ENCODE measurements at places on chromosomes 3 and 15.

DNA sequence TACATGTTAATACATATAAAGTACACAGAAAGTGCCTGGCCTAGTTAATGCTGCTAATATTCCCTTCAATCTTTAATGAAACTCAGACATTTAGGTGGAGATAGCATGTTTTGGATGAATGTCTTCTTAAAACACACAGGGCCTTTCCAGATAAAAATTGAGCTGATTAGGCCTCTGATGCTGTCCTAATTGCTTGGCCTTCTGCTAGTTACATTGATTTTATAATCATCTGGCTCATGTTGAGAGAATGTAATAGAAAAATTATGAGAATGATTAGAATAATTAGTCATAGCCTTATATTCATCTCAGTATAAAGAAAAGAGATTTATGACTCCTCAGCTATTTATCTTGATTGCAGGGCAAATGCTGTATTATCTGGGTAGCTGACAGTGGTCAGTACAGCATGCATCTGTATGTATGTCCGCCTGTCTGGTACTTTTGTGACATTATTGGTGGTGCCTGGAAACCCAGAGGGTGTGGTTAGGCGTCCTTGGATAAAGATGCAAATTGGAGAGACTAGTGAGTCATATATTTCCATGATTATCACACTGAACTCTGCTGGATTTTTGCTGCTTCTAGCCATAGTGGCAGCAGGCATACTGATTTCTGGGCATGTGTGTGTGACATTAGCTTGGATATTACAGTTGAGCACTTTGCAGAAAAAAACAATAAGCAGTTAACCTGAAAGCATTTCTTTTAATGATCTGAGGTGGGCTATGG is 120.8 kb downstream of the FEZF2 start:
- DNase-seq, result no peak

DNA sequence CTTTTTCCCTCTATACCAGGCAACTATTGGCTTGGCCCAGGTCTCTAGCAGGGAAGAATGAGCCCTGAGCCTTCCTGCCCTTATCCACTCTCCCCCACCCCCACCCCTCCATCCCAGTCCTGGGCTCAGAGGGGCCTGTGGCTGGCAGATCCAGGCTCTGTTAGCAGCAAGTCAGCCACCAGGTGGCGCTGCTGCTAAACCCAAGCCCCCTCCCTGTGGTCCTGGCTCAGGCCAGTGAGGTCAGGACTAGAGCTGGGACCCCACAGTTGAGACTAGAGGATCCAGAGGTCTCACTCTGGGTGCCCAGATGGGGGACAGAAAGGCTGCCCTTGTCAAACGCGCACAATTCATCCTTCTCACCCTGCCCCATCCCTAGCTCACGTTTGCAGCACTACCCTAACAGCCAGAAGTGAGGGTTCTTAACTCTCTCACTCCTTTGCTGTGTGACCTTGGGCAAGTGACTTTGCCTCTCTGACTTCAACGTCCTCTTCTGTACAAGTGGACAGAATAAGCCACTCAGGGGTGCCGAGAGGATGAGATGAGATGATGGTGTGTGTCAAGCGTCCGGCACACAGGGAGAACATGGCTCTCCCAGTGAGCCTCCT is 46.8 kb upstream of the SLC6A1 start:
- DNase-seq, result peak; percentile 29

DNA sequence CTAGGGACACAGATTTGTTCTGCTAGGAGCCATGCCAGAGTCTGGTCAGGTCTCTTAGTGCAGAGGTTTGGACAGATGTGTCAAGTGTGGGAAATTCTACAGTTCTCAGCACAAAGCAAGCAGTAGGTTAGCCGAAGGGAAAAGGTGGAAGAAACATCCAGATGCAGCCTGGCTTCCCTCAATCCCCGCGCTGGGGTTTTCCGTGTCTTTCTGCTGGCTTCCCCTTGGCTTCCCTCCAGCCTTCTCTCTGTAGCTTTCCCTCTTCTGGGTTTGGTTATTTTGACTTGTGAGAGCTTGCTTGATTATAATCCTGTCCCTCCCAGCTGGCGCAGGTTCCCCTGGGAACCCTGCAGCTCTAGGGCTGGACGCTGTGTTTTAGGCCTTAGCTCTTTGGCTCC is 4.1 kb downstream of the TF start:
- no peak for DNase-seq

- DNase-seq, result peak; percentile 55
Observed at GRCh38 chr3:18444595-18445400, 19.7 kb upstream of the SATB1 start.

- DNase-seq, result no peak
Observed at GRCh38 chr3:195407531-195408409, 35.0 kb downstream of the ACAP2 start.

DNA sequence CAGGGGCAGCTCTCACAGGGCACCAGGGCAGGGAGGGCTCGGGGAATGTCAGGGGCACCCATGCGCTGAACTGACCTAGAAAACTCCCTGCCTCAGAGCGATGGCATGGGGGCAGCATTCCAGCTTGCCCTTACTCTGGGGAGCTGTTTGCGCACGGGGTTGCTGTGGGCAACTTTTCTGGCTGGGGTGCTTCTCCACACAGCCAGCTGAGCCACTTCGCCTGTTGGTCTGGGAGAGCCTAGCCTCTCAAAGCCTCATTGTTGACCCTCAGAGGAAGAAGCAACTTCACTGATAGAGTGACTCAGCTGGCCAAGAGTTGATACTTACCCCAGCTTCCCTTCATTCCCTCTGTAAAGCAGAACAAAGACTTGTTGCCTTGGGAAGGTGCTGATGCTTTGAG is 42.6 kb upstream of the MRPS22 start:
- DNase-seq, result no peak

GRCh38 chr3:64961301-64961700 is 273.5 kb upstream of the ADAMTS9 start:
- no peak for DNase-seq

GRCh38 chr3:153617463-153617862 is 455.4 kb downstream of the RAP2B start:
- no peak for DNase-seq

Data from stimulated activated CD8-positive, alpha-beta memory T cell treated with anti-CD3 and anti-CD28 coated beads, Interleukin-15, amount 100 ng/mL, for 24 hours (primary cell).